Stimulated activated CD8-positive, alpha-beta memory T cell treated with anti-CD3 and anti-CD28 coated beads, Interleukin-2, amount 100 ng/mL, for 1 hour (primary cell): ENCODE measurements at places on chromosomes 16 and 17.

- DNase-seq, result no peak
Measured at GRCh38 chr16:7031031-7031430, 301.6 kb upstream of the RBFOX1 start.

DNA sequence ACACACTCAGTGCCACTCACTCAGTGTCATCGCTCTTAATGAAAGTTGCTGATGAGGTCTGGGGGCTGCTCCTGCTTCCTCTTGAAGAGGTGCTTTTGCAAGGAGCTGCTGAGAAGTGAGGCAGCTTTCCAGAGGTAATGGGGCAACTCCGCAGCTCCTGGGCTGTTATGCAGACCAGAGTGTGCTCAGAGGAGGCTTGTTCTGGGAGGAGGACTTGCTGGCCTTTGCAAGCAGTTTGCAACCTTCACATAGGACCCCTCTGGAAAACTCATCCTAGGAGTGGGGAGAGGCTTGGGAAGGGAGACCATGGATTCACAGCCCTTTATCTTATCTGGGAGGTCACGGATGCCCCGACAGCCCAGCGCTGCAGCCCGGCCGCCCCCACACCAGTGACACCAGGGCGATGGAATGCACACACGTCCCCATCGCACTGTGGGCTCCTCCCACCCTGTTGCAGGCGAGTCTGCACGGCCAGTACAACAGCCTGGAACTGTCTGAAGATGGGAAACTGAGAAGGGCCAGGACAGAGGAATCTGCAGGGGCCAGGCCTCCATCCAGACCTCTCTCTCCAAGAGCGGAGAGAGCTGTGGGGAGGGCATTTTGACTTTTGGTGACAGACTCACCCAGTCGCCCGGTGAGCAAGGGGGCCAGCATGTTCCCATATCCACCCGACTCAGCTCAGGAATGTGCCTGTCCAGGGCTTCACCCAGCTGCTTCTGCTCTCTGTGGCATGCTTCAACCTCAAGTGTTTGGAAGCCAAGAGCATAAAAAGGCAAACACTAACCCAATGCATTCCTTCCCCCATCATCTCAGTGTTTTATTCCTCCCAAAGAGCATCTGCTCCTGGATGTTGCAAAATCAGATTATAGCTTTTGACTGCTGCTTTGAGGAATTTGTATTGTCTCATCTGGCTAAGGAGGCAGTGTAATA lies 78.6 kb upstream of the ZNF469 start:
- no peak for DNase-seq

DNA sequence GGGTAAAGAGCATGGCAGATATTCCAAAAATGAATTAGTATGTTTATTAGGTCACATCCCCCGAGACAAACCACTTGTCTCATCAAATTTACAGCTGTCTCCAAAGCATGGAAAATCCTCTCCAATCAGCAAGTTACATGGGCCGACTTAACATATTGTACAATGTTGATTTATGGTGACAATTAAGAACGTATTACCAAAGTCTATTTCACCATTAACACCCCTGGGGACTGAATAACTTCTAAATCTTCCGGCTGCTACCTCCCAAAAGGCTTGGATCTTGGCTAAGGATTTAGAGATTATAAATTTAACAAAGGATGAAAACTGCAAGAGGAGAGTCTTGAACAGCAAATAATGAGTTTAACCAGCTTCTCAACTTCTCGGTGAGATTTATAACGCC lies 311.9 kb downstream of the NPIPA8 start:
- no peak for DNase-seq

DNA sequence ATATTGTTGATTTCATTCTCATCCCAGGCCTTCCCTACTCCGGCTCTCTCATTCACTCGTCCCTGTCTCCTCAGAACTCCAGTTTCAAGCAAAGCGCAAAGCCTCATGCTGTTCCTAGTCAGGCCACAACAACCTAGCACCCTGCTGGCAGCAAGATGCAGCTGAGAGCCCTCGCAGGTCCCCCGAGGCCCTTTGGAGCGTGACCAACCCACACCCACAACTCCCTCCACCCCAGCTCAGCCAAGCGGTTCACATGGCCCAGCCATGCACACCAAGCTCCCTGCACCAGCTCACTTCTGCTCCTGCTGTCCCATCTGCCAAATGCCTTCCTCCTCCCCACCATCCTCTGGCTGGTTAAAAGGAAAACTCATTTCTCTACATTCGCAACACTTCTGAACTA lies 195.8 kb downstream of the IRX5 start:
- no peak for DNase-seq

DNA sequence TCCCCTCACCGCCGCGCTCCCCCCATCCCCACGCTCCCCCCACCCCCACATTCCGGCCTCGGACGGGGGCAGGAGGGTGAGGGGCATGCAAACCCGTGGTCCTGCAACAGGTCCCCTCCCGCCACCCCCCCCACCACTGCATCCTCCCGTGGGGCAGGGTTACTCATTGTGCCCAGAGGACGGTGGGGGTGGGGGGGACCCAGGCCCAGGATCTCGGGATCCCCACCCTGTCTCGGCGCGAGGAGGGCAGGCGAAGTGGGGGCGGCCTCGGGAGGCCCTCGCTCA lies 8.5 kb downstream of the SLC22A31 start:
- no peak for DNase-seq

GRCh38 chr16:54631782-54632181 lies 298.9 kb upstream of the IRX5 start:
- DNase-seq, result no peak

- DNase-seq, result no peak
Measured at GRCh38 chr17:16150251-16150856, 65.0 kb downstream of the NCOR1 start.
